ENCODE measurements at places on chromosomes 6 and 20. TPM values are rescaled to one million over a fixed set of nuclear protein-coding genes. Genes with fewer than 3 reads are reported as not detected.

The KCNQ5 gene
- total RNA-seq, result 0.35 TPM

The SYCP2 gene
- 3.5 TPM for total RNA-seq

The SLC17A9 gene
- 10.4 TPM for total RNA-seq

GRCh38 chr20:21994203-21994602, 288.7 kb downstream of the PAX1 start:
- no peak for DNase-seq
- H3K4me3 ChIP-seq, result no peak overlapping the region
- no peaks in the 10 kb centered on the region for H3K27me3 ChIP-seq
- H3K27ac ChIP-seq, result no peak overlapping the region
- H3K36me3 ChIP-seq, result no peaks in the 10 kb centered on the region

DNA sequence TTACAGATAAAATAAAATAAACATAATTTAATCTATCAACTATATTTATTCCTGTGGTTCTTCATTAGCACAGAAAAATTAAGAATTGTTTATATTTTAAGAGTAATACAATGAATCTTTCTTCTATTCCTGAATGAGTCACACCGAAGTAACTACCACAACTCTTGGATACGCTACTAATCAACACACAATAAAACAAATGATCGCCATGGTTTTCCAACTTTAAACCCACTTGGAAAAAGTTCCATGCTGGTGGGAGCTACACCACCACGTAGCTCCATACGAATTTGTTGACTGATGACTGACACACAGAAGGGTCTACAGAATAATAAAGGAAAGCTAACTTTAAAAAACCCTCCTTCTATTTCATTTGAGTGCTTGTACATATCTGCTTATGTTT, 135.8 kb upstream of the NEDD9 start:
- no peak for DNase-seq
- no peaks in the 10 kb centered on the region for H3K36me3 ChIP-seq
- peak overlapping the region; percentile 83 for H3K27ac ChIP-seq
- H3K27me3 ChIP-seq, result no peaks in the 10 kb centered on the region
- peaks cover 73% of the 10 kb centered on the region for H3K4me1 ChIP-seq

DNA sequence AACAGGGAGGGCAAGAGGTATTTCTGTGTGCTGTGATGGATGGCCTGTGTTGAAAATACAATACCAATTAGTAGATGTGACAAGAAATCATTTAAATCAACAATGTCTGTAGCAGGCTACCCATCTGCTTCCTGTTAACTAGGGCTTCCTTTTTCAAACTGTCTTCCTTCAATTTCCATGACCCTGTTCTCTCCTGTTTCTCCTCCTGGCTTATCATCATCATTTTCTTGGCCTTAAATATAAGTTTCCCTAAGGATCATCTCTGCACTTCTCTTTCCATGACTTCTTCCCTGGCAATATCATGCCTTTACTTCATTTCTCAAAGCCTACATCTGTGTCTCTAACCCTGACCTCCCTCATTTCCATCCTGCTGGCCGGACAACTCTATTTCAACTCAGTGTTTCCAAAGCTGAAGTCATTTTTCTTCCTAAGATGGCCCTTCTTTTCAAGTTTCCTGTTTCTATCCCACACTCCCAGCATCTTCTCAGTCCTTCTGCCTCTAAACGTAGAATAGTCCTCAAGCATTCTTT, 18.2 kb downstream of the ZC2HC1B start:
- no peak overlapping the region for H3K27ac ChIP-seq
- H3K4me3 ChIP-seq, result no peak overlapping the region
- H3K36me3 ChIP-seq, result no peaks in the 10 kb centered on the region
- H3K27me3 ChIP-seq, result no peaks in the 10 kb centered on the region

The SIGLEC1 gene
- 114 TPM for total RNA-seq

DNA sequence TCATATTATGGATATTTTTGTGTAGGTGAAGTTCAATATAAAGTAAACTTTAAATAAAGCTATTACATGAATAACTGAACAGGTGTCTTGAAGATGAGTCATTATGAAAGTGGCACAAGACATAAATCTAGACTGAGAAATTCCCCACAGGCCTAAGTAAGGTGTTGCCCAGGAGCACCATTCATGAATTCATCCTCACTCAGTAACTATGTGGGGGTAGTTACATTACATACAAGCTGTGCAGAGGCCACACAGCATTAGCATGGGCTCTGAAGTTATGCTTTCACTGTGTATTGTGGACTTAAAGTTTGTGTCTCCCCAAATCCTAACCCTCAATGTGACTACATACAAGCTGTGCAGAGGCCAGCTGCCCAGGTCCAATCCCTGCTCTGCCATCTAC, 65.9 kb downstream of the BCAS1 start:
- DNase-seq, result no peak
- no peaks in the 10 kb centered on the region for H3K27me3 ChIP-seq
- no peaks in the 10 kb centered on the region for H3K4me1 ChIP-seq
- H3K36me3 ChIP-seq, result no peaks in the 10 kb centered on the region
- no peak overlapping the region for H3K4me3 ChIP-seq

DNA sequence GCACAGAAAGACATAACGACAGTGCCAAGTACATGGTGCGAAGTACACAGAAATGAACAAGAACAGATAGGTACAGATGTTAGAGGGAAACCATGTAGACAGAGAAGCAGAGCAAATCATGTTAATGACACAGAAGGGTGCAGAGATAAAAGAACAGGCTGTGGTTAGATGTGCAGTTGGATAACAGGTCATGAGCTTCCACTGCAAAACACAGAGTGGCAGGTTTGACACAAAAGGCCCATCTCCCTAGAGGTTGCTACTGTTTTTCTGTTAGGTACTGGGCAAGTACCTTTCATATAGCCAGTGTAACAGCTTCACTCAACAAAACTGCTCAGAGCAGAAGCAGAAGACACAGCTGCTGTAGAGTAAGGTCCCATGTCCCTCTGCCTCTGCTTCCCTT, 84.6 kb downstream of the AK9 start:
- DNase-seq, result no peak
- H3K27me3 ChIP-seq, result no peaks in the 10 kb centered on the region
- no peaks in the 10 kb centered on the region for H3K36me3 ChIP-seq
- no peak overlapping the region for H3K4me3 ChIP-seq

DNA sequence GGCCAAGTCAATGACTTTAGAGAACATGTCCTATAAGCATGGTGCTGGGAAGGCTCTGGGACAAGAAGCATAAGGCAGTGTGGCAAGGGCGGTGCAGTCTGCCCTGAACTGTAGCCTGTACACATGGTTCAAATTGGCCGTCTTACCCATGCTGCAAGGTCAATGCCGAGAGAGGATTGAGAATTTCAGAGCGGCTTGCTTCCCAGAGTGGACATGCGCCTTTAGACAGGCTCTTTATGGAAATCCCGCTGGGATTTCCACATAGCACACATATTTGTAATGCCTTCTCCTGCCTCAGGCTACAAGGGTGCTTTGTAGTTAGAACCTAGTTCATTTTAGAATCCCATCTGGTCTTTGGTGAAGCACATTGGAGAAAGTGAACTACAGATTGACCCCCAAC, 36.1 kb upstream of the CEP162 start:
- no peak for DNase-seq
- no peaks in the 10 kb centered on the region for H3K36me3 ChIP-seq
- no peak overlapping the region for H3K4me3 ChIP-seq
- no peaks in the 10 kb centered on the region for H3K27me3 ChIP-seq
- H3K4me1 ChIP-seq, result no peaks in the 10 kb centered on the region

The RAET1L gene
- not detected for total RNA-seq

DNA sequence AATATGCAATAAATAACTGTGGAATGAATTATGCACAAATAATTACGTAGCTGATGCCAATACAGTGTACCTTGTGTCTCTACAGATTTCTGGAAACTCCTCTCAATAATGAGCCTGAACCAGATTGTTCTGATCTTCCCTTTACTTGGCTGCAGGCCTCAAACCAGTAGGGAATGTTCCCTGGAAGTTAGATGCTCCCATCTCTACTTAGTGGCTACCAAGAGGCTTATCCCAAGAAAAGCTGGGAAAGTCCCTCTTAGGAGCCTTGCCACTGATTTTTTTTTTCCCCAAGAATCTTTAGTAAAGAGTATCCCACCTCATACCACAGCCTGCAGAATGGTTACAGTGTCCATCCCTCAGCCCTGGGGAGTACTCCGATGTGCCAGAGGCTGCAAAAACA, 702.1 kb downstream of the RFPL4B start:
- H3K4me3 ChIP-seq, result no peak overlapping the region
- no peaks in the 10 kb centered on the region for H3K27me3 ChIP-seq
- no peaks in the 10 kb centered on the region for H3K36me3 ChIP-seq
- DNase-seq, result no peak
- H3K27ac ChIP-seq, result no peak overlapping the region

DNA sequence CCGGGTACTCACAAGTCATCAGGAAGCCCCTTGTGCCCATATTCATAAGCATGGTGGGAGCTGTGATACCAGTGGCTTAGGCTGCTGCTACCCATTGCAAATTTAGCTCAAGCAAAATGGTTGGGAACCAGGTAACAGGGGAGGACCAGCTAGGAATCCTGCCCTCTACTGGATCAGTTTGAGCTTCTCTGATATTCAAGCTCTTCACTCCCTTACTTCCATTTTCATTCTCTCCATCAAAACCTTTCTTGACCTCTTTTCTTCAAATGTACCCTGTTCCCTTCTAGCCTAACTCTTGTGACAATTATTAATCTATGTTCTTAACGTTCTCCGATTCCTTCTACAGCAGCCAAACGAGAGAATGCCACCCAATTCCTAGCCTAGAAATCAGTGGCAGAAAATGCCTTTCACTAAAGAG, 9.7 kb downstream of the NOL7 start:
- H3K4me3 ChIP-seq, result no peak overlapping the region
- no peak overlapping the region for H3K27ac ChIP-seq
- no peaks in the 10 kb centered on the region for H3K4me1 ChIP-seq
- H3K27me3 ChIP-seq, result no peaks in the 10 kb centered on the region

DNA sequence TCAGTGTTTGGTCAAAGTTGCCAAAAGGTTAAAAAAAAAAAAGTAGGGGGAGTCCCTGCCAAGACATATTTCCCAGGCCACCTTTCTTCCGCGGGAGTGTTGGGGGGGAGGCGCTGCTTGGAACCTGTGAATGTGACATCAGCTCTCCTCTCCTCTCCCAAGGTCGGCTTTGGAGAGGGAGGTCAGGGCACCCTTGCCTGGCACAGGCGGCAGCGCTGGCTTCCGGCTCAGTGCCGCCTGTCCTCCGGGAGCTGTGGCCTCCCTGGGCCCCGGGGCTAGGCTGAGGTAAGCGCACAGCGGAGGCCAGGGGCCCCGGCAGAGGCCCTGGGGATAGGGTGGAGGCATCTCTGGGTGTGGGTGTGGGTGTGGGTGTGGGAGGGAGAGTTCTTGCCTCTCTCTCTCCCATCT, 1.9 kb upstream of the EDN1 start:
- H3K4me3 ChIP-seq, result peak overlapping the region; percentile 30
- peak; percentile 58 for DNase-seq
- H3K27ac ChIP-seq, result peak overlapping the region; percentile 60
- peaks cover 3% of the 10 kb centered on the region for H3K36me3 ChIP-seq
- peaks cover 13% of the 10 kb centered on the region for H3K27me3 ChIP-seq
- H3K4me1 ChIP-seq, result peaks cover 43% of the 10 kb centered on the region

DNA sequence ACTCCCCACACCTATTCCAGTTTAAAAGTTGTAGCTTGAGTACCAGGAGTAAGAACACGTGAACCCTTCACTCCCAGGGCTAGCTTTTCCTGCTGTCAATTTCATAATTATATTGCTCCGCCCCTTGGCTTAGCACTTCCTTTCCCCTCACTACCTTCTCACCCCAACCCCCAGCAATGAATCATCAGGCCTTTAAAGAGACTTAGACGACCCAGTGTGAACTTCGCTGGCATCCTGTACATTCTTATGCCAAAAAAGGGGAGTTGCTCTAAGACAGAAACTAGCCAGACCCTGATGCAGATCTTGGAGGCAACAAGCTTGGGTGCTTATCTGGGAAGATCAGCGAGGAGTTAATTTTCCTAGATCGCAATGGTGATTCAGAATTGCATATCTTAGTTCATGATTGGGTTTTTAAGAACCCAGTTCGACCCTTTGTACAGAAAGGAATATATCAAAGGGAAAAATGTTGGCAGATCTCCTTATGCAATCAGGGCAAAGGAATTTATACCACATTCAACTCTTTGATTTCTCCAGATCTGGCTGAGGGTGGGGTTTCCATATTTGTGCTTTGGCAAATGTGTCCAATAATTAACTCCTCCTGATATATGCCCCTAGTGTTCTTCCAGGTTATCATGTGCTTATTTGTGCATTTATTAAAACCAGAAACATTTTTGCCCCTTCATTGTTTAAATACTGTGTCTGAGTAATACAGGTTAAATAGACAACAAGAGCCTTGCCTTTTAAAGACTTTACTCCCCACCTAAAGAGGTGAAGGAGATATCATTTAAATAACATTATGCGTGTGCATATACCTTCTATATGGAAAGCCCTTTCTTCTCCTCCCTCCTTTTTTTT, 8.1 kb upstream of the ATXN1 start:
- peak overlapping the region; percentile 59 for H3K27ac ChIP-seq
- DNase-seq, result no peak
- no peak overlapping the region for H3K4me3 ChIP-seq
- no peaks in the 10 kb centered on the region for H3K27me3 ChIP-seq

The KCTD20 gene
- 37.2 TPM for total RNA-seq

DNA sequence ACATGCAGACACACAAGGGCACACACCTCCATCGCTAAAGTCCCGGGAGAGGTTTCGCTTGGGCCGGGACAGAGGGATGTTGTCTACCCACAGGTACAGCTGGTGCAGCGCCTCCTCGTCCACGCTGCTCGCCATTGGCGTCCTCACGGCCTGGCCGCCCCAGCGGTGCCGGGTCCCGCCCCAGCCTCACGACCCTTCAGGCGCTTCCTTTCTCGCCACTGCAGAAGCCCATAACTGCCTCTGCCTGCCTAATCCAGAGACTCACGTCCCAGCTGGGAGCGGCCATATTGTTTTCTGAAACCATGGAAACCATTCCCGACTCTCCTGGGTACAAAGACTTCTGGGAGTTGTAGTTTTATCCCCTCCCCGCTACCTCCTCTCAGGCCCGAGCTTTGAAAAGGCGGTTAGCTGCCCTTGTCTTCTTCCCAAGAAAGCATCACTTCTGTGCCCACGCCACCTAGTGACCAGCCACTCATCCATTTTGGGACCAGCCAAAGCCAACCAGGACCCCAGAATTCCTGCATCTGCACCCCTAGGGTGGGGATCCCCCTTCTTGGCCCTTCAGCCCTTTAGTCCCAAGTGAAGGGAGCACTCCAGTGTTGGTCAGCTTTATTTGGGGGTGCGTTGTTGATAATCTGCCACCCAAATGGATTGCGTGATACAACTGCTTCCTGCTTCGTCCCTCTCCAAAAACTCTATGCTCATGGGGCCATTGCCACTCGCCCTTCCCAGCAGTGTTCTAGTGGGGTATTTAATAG, at the start of gene SPEF1:
SPEF1 (minus strand) TSS at position 296 of the 758 bp plus-strand sequence; CDS start at position 135, 161 bp downstream.
- peaks cover 60% of the 10 kb centered on the region for H3K4me1 ChIP-seq
- peaks cover 13% of the 10 kb centered on the region for H3K36me3 ChIP-seq
- peaks cover 7% of the 10 kb centered on the region for H3K27me3 ChIP-seq
- DNase-seq, result peak; percentile 75
- H3K27ac ChIP-seq, result peak within 1 kb of the TSS; percentile 66

- H3K36me3 ChIP-seq, result no peaks in the 10 kb centered on the region
- peaks cover 19% of the 10 kb centered on the region for H3K4me1 ChIP-seq
- no peak overlapping the region for H3K4me3 ChIP-seq
- DNase-seq, result no peak
- no peaks in the 10 kb centered on the region for H3K27me3 ChIP-seq
- peak overlapping the region; percentile 34 for H3K27ac ChIP-seq
Measured at GRCh38 chr20:4961746-4962145, 39.6 kb downstream of the SLC23A2 start.

The RBM39 gene
- total RNA-seq, result 299 TPM

Measured in lower lobe of right lung (tissue), 2 donors.